Activated naive CD8-positive, alpha-beta T cell treated with anti-CD3 and anti-CD28 coated beads for 36 hours (primary cell): ENCODE measurements at places on chromosomes 5 and 9.

GRCh38 chr9:33988219-33988890 is 60.3 kb downstream of the UBAP2 start:
- DNase-seq: peak; percentile 23

- DNase-seq: no peak
These were observed 15.0 kb downstream of the PSD2 start for GRCh38 chr5:139810341-139811273.

DNA sequence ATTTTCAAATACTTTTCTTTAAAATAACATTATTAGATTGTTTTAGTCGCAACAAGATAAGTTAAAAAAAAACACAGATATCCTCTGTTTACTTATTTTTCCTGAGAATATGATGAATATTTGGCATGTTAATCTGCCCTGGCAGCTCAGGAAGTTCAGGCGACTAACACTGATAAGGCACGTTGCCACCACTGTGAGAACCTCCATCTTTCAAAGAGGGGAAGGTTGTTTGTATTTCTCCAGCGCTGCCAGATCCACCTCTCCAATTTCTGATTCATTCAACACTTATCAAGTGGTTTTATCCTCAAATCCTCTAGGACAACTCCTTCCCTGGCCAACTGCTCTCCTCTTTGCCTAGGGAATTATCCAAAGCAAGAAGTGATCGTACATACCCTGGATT is 21.8 kb downstream of the CTNNAL1 start:
- DNase-seq: no peak

GRCh38 chr5:10328323-10328722 is 20.6 kb upstream of the CMBL start:
- no peak for DNase-seq

DNA sequence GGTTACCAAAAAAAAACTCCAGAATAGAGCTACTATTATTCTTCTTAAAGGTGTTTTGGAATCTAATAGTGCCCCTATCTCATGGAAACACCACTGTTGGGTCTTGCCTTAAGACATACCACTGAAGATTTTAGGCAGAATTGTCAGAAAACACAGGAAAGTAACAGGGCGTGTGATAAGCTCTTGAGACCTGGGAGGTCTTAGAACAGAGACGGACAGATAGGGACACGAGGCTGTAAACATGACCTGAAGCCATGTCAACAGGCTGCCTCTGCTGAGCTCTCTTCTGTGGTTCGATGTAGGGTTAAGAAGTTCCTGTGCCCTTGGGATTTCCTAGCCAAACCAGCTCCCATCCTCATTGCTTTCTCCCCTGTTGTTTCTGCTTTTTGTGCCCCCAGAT is 69.3 kb downstream of the CTSL start:
- no peak for DNase-seq

- DNase-seq: no peak
These were observed 39.1 kb downstream of the FBN2 start for GRCh38 chr5:128498844-128499455.

- DNase-seq: no peak
These were observed 75.1 kb downstream of the FGF18 start for GRCh38 chr5:171494452-171495121.

- no peak for DNase-seq
These were observed 91.9 kb upstream of the OTULINL start for GRCh38 chr5:14489643-14490042.

DNA sequence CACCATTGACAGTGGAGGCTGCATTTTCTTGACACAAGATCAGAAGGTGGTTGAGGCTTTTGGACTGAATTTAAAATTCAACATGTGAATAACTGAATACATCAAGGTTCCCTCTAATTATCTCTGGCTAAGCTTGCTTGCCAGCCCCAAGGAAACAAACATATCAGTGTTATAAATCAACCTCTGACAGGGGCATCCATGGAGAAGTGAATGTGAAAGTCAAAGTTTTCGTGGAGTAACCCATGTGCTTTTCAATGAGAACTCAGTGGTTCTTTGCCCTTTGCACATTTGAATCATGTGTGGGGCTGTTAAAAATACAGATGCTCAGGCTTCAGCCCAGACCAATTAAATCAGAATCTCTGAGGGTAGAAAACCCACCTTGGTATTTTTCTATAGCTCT is 128.9 kb downstream of the LRRC70 start:
- no peak for DNase-seq

DNA sequence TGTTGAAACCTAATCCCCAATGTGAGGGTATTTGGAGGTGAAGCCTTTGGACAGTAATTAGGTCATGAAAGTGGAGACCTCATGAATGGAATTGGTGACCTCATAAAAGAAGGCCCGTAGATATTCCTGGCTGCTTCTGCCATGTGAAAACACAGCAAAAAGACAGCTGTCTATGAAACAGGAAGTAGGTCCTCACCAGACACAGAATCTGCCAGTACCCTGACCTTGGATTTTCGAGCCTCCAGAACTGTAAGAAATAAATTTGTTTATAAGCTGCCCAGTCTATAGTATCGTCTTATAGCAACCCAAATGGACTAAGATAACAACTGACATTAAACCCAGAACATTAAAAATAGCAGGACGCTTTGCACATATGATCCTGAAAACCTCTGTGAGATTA is 371.1 kb downstream of the SPOCK1 start:
- no peak for DNase-seq

- DNase-seq: no peak
These were observed 8.1 kb upstream of the RAD23B start for GRCh38 chr9:107274953-107275422.

DNA sequence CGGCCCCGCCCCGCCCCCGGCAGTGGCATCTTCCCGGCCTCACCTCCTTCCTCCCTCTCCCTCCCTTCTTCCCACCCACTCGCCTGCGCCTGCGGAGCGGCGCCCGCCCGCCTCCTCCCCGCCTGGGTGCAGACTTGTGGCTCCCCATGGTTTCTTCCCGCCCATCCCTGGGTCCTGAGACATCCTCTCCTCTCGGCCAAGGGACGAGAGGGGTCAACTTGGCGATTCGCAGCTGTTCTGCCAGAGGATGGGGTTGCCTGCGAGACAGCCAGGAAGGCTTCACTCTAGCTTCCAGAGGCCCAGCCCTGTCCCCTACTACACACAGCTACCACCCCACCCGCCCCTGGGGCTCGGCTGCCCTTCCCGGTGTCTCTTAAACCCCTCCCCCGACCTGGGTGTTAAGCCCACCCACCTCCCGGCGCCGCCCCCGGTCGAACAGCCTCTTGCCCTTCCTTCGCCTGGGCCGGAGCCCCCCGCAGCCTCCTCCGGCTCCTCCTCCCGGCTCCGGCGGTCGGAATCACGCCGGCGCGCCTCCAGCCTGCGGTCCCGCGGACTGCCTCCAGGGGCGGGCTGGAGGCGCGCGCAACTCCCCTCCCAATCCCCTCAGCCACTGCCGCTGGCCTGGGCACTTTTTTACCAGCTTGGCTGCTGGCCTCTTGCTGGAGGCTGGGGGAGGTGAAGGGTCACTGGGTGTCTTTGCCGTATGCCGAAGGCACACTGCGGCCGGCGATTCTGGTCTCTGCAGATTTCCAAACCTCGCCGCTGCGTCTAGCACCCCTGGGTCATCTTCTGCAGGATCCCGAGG is 1.9 kb downstream of the JADE2 start:
- DNase-seq: peak; percentile 89

GRCh38 chr5:3258050-3258449 is 337.6 kb upstream of the IRX1 start:
- no peak for DNase-seq

GRCh38 chr5:171776770-171777759 is 8.6 kb upstream of the SMIM23 start:
- no peak for DNase-seq

DNA sequence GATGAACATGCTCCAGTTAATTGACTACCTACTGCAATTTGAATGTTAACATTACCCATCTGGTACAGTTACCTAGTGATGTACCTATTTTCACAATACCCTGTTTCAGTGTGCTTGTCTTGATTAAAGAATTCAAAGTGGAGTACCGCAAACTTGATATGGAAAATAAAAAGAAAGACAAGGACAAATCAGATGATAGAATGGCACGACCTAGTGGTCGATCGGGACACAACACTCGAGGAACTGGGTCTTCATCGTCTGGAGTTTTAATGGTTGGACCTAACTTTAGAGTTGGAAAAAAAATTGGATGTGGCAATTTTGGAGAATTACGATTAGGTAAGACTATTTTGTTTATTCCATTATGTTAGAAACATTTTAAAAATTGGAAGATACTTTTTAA is 33.5 kb downstream of the CSNK1G3 start:
- DNase-seq: peak; percentile 10

GRCh38 chr9:108225149-108225800 is 630.5 kb downstream of the ACTL7B start:
- DNase-seq: no peak

DNA sequence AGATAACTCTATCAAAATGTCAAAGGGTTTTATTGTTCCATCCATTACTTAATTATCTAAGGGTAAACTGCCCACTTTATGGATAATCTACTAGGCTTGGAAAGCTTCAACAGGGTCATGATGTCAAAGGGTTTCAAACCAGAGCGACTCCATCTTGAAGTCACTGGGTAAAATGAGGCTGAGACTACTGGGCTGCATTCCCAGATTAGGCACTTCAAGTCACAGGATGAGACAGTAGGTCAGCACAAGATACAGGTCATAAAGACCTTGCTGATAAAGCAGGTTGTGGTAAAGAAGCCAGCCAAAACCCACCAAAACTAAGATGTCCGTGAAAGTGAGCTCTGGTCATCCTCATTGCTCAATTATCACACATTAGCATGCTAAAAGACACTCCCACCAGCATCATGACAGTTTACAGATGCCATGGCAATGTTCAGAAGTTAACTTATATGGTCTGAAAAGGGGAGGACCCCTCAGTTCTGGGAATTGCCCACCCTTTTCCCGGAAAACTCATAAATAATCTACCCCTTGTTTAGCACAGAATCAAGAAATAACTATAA is 138.6 kb downstream of the GNAQ start:
- DNase-seq: no peak

GRCh38 chr9:109907400-109907799 is 127.4 kb downstream of the PALM2AKAP2 start:
- DNase-seq: no peak

GRCh38 chr5:56631719-56632118 is 183.6 kb upstream of the MAP3K1 start:
- no peak for DNase-seq

GRCh38 chr5:171513591-171513990 is 94.1 kb downstream of the FGF18 start:
- DNase-seq: no peak

GRCh38 chr5:8560776-8561175 is 691.8 kb downstream of the MTRR start:
- no peak for DNase-seq

- DNase-seq: no peak
These were observed 8.1 kb upstream of the PRR7 start for GRCh38 chr5:177438468-177438867.

GRCh38 chr5:84450617-84451414 is 66.1 kb upstream of the EDIL3 start:
- DNase-seq: no peak
